Renal pelvis (tissue), 12 donors: ENCODE measurements at places on chromosomes 7 and 10.

- DNase-seq = no peak
Measured at GRCh38 chr10:7233259-7233991, 177.4 kb downstream of the SFMBT2 start.

GRCh38 chr10:15725603-15726002 lies 5.9 kb upstream of the ITGA8 start:
- peak; percentile 57 for DNase-seq

GRCh38 chr10:122288917-122289316 lies 17.8 kb downstream of the BTBD16 start:
- no peak for DNase-seq

DNA sequence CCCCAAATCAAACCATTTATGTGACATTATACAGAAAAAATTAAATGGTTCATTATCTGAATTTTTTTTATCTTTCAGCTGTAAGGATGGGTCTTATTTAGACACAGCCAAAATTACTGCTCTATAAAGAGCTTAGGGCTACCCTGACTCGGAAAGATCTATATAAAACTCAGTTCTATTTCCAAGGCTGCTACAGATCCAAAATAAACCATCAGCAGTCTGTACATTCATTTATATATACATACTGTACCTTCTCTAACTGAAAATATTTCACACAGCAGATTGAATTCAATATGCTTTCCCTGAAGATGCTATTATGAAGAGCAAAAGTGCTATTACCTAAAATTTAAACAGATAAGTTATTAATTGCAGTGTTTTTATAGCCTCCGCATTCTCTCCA lies 287.7 kb upstream of the MYO3A start:
- DNase-seq = no peak

DNA sequence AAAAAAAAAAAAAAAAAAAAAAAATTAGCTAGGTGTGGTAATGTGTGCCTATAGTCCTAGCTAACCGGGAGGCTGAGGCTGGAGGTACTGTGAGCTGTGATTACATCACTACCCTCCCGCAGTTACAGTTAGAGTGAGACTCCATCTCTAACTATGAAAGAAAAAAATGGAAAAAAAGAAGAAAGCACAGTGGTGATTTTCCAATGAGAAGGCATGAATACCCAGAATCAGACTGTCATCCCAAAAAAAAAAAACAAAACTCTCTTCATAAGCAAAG lies 269.9 kb upstream of the MKLN1 start:
- no peak for DNase-seq

DNA sequence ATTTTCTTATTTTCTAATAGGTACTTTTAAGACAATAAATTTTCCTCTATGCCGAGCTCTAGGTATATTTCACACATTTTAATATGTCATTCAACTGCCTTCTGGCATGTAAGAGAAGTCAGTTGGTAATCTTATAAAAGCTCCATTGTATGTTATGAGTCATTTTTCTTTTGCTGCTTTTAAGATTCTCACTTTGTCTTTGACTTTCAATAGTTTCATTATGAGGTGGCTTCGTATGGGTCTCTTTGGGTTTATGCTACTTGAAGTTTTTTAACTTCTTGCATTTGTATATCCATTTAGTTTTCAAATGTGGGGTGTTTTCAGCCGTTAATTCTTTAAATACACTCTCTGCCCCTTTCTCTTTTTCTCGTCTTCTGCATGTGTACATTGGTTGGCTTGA lies 80.5 kb downstream of the ABCA13 start:
- no peak for DNase-seq

- no peak for DNase-seq
Measured at GRCh38 chr7:72297636-72298035, 114.5 kb downstream of the CALN1 start.

DNA sequence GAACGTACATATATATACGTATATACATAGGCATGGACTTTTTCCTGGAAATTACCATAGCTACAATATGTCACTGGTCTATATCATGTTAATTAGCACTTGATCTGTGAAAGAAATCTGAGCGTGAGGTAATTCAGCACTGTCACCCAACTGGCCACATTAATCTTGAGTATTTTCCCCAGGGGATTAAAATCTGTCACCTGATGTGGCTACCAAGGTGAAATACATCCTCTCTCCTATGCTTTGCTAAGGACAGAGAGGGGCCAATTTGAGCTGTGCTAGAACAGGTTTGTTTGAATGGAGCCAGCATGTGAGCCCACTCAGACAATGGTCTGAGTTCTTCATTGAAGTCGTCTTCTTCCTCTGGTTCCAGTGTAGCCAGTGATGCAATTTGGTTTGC lies 33.3 kb downstream of the CYCS start:
- DNase-seq = no peak

DNA sequence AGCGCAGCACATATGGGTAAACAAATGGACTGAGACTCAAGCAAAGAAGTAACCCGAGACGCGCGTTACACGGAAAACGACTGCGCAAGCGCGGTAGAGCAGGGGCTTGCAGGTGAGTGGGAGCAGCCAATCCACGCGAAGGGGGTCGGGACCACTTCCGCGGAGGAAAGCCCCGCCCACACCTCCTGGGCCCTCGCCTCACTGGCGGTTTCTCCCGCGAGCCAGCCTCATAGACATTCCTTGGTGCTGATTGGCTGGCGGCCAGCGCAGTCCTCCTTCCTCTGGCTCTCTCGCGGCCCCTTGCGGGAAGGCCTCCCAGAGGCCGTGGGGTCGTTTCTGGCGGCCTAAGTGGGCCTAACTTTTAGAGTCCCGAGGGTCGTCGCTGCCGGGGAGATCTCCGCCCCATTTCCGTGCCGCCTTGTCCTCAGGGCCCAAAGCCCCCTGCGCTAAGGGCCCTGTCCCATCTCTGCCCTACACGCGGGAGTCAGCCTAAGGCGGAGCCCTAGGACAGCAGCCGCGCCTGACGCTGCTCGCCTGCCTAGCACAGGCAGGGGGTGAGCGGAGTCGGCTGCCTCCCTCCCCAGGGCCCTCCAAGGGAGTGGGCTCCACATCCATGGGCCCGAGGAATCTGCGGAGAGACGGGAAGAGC lies 9.1 kb upstream of the FXYD4 start:
- DNase-seq = peak; percentile 96

DNA sequence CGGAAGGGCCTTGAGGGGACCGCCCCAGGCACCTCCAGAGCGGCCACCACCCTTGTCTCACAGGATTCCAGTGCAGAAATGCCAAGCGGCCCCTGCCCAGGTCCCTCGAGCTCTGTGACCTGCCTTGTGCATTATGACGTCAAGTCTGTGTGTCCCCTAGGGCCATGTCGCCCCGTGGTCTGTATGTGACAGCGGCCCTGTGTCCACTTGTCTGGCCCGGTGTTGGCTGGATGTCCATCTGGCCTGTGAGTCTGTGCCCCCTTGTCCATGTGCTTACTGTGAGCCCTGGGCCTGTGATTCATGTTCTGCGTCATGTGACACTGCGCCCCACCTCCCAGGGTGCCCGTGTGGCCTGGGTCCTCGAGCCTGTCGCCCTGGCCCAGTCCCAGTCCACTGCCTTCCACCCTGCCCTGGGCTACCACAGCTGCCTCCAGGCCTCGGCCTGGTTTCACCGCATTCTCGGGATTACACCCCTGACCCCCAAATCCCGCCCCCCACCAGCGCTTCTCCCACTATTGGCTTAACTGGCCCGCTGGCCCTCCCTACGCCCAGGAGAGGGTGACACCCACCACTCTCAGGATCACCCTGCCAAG lies 66.6 kb upstream of the ZNF722 start:
- no peak for DNase-seq

- no peak for DNase-seq
Measured at GRCh38 chr10:5464546-5464945, 34.8 kb downstream of the CALML5 start.

GRCh38 chr10:26441491-26442214 lies 3.5 kb downstream of the APBB1IP start:
- DNase-seq = no peak

DNA sequence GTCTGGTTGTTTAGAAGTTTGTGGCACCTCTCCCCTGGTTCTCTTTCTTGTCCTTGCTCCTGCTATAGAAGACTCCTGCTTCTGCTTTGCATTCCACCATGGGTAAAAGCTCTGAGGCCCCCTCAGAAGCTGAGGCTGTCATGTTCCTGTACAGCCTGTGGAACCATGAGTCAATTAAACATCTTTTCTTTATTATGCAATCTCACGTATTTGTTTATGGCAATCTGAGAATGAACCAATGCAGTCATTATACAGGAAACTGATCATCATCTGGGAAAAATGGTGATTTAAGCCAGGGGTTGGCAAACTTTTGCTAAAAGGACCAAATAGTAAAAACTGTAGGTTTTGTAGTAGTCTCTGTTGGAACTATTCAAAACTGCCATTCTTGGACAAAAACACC lies 175.4 kb downstream of the CSTF2T start:
- DNase-seq = no peak

GRCh38 chr7:157688533-157689268 lies 351.9 kb downstream of the DNAJB6 start:
- no peak for DNase-seq

GRCh38 chr10:68261132-68261856 lies 29.4 kb upstream of the ATOH7 start:
- DNase-seq = no peak

DNA sequence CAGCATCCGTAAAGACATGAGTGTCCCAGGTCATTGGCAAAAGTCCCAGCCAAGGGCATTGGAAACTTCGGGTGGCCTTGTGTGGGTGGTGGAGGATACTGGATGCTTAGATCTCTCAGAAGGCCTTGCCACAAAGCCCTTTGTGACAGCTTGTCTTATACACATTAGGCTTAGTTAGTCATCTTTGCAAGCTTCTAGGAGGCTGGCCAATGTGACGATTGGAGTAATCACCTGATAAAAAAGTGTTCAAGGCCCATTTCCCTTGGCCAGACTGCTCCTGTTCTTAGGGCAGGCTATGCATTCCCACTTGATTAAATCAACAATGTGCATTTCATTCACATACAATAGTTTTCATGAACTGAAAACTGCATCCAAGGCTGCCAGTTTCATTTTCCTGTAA lies 26.9 kb downstream of the NPS start:
- DNase-seq = no peak

DNA sequence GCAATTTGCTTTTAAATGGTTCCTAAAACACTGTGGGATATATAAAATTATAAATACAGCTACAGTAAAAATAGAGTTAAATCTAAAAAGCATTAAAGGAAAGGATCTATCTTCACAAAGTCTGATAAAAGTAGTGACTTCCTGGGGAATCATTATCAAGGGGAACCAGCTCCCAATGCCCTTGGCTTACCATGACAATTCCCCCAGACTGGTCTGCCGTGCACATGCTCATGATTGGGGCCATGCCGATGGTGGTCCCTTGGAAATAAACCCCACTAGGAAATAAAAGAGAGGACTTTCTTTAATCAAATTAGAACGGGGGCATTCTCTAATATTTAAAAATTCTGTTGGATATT lies 201.8 kb downstream of the FANK1 start:
- no peak for DNase-seq

- no peak for DNase-seq
Measured at GRCh38 chr7:120867932-120868331, 10.0 kb upstream of the TSPAN12 start.

DNA sequence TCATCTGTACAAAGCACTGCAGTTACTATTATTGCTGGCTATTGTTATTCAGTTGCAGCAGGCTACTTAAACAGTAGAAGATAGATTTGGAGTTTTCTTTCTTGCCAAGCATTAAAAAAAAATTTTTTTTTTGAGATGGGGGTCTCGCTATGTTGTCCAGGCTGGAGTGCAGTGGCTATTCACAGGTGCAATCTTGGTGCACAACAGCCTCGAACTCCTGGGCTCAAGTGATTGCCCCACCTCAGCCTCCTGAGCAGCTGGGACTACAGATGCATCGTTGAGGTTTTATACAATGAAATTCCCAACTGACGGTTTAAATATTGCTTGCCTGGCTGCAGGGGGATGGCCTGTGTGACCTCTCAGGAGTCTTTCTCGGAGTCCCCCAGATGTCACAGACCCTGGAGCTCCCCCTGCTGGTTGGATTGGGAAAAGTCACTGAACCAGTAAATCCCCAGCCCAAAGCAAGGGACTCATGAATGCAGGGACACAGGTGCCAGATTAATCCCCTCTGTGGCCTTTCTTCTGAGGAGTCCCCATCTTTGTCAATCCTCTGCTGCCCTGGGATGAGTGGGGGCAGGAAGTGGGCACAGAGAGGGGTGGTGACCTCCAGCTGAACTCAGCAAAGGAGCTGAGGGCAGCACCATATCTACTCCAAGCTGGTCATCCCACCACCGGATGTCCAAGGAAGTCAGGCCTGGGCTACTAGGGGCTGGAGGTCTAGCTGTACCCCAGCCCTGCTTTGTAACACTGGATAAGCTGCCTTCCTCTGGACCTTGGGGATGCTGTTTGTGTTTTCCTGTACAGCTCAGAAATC lies 149.6 kb downstream of the C10orf105 start:
- DNase-seq = peak; percentile 54

- DNase-seq = peak; percentile 34
Measured at GRCh38 chr10:95508730-95509129, 52.4 kb downstream of the SORBS1 start.

GRCh38 chr7:40356312-40356711 lies 221.5 kb downstream of the SUGCT start:
- DNase-seq = no peak

GRCh38 chr7:150978126-150978789 lies at the start of gene KCNH2:
Gene KCNH2, minus strand, starts transcription at chr7:150978321. Its CDS starts 408 bp downstream, at chr7:150977913.
- DNase-seq = no peak

- DNase-seq = no peak
Measured at GRCh38 chr10:58724781-58725180, 212.1 kb downstream of the BICC1 start.

DNA sequence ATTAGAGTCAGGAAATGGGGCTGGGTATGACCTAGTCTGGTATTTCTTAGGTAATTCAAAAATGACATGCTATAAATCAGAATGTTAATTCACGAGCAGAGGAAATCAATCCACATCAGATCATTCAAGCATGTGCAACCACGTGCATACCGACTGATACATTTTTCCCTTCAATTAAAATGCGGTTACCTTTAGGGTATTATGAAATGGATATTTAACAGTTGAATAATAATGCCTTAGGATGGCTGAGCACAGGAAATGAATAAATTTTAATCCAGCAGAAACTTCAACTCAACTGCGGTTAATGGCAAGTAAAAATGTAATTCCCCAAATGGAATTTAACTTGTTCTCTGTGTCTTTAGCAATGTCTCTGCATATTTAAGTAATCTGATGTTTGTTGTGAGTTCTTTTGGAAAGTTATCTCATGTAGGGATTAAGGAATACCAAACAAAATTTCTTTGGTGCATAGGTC lies 9.2 kb downstream of the CPA2 start:
- DNase-seq = no peak

GRCh38 chr10:124688889-124689670 lies 55.1 kb downstream of the FAM53B start:
- no peak for DNase-seq

DNA sequence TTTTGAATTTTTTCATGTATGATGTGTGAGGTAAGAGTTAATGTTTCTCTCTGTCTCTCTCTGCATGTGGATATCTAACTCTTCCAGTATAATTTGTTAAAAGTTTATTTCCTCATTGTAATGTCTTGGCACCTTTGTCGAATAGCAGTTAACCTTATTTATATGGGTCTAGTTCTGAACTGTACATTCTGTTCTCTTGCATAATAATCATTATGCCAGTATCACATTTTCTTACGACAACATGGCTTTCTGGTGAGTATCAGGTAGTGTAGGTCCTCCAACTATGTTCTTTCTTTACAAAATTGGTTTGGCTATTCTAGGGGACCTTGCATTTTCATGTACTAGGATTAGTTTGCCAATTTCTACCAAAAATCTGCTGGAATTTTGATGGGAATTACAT lies 337.0 kb upstream of the FZD8 start:
- no peak for DNase-seq

GRCh38 chr10:96056787-96057186 lies 13.4 kb downstream of the CCNJ start:
- no peak for DNase-seq
